Amygdala (tissue), 56 donors: ENCODE measurements at places on chromosomes 6 and 20.

GRCh38 chr6:41065550-41066026 lies 6.6 kb downstream of the OARD1 start:
- DNase-seq, result no peak

GRCh38 chr6:166520905-166521834 lies 65.3 kb downstream of the RAMACL start:
- no peak for DNase-seq

DNA sequence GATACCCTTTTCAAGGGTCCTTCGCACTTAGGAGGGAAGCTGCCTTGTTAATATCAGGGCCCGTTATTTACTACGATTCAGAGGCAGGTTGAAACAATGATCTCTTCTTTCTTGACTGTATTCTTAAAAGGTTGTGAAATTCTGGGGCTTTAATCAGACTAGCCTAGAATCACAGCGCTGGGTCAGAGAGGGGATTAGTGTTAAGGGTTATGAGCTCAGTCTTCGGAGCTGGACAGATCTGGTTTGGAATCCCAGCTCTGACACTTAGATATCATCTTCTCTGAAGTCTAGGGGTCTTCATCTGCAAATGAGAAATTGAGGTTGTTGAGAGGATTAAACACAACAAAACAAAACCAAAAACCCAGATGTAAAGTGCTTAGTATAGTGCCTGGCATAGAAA lies 77.4 kb downstream of the CD83 start:
- DNase-seq, result no peak

DNA sequence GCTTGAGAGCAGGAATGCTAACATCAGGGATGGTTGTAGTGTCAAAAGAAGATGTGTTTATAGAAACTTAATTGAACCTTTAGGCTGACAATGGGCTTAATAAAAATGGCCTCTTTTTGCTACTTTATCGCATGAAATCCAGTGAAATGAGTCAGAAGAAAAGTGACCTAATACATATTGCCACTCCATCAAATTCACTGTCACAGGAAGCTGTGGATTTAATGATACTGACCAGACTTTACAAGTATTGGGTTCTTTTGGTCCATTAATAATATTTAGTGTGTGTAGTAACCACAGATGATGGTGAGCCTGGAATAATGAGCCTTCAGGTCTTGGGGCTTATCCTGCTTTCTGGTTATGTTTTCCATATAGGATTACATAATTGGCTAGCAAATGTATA lies 231.8 kb upstream of the GMDS start:
- DNase-seq, result no peak

DNA sequence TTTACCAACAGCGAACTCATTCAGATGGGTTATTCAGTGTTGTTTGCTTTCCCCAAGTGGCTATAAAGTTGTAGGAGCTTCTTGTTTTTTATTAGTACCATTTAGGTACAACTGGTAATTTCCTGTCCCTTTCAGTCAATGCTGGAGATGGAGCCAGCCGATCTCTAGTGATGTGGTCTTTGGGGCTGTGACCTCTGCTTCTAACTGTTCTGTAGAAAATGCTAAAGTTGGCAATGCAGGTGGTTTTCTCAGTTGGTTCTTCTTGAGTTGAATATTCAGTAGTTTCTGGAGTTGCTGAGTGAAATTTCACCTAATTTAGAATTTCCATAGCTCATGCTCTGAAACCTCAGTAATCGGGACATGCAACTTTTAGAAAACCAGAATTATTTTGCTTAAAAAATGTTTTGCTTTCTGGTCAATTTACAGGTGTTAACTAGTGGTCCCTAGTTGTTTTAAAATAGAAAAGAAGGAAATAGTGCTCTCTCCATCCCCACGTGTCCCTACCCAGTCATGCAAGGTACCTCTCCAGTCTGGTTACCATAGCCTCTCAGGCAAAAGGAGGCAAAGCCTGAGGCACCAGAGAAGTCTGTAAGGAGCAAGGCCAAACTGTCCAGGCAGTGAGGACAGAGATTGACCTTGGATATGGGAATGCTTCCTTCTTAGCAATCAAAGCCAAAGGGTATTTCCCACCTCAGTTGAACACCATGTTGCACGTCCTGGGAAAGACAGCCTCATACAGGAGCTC lies 27.3 kb upstream of the GABRR1 start:
- DNase-seq, result no peak
